ENCODE measurements at places on chromosomes 1 and 21.

DNA sequence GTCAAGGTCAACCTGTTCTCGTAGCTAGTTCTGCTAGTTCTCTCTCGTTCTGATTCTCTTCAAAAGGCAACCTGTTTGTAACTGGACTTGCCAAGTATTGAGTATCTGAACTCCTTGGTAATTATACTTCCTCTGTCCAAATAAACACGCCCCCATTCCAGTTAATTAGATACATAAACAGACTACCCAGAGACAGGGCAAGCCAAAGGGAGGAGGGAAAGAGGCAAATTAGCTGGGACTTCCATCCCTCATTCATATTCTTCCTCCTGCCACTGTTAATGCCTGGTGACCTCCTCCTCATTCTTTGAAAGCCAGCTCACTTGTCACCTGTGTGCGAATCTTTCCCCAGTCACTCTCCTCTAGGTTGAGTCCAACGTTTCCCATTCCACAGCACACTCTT, 62.9 kb downstream of the LPAR3 start:
- no peak for DNase-seq

DNA sequence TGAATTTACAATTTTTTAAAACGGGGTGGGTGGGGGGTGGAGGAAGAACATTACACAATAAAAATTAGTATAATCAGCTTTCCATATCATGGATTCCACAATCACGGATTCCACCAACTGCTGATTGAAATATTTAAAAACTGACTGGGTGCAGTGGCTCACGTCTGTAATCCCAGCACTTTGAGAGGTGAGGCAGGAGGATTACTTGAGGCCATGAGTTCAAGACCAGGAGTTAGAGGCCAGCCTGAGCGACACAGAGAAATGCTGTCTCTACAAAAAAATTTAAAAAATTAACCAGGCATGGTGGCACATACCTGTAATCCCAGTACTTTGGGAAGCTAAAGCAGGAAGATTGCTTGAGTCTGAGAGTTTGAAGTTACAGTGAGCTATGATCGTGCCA, 254.7 kb downstream of the ATG4C start:
- no peak for DNase-seq

- no peak for DNase-seq
Observed at GRCh38 chr1:63651161-63651701, 58.0 kb downstream of the PGM1 start.

- no peak for DNase-seq
Observed at GRCh38 chr1:81848880-81849682, 48.3 kb downstream of the ADGRL2 start.

DNA sequence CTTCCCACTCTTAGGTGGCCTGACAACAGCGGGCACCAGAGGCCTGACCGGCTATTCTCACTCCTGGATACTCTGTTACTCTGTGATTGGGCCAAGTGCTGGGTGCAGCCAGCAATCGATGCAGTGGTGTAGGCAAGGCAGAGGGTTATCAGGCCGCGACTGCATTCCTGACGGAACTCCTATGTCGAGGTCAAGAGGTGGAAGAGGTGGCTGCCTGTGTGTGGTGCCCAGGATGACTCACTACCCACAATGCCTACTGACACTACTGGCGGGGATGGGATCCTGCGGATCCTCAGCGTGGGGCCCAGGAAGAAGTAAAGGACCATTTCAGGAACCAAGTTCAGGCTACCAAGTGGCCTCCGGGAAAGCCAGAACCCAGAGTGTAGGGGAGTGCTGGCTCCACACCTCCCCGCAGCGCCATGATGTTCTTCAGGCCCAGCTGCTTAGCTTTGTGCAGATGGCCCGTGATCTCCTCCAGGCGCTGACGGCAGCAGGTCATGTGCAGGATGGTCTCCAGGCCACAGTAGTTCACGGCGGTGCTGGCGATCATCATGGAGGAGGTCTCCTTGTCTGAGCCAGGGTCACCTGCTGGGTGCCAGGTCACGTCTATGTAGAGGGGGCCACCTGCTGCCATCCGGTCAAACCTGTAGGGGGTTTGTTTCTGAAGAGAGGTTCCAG, 4.9 kb downstream of the MTHFR start:
- no peak for DNase-seq

- no peak for DNase-seq
Observed at GRCh38 chr1:101060992-101061391, 35.4 kb upstream of the DPH5 start.

GRCh38 chr1:1223891-1224290, 7.9 kb downstream of the SDF4 start:
- DNase-seq: no peak

DNA sequence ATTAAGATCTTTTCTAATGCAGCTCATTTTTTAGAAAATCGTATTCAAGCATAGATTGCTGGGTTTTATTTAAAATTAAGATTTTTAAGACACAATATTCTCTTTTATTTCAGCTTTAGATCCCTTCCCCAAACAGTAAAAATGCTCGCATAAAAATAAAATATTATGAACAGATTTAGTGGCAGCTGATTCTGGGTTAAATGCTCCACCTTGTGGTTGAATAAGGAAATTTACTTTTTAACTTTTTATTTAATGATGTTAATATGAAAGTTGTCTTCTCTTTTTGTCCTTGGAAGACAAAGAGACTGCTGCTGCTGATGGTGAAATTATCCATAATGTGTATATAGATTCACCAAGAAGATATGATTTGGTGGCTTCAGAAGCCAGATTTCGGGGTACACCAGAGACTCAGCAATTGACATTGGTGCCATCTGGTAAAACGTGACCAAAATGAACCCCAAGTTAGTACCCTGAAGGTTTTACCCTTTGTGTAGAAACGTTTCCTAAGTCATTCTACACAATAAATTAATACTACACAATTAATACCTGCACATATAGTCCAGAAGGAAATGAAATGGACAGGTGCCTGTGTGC, 128.0 kb downstream of the ADAMTS1 start:
- DNase-seq: peak; percentile 41

GRCh38 chr1:161089251-161089924, at the start of gene NECTIN4:
Gene NECTIN4, minus strand, starts transcription at chr1:161089558. Its CDS starts 262 bp downstream, at chr1:161089296.
- DNase-seq: no peak

DNA sequence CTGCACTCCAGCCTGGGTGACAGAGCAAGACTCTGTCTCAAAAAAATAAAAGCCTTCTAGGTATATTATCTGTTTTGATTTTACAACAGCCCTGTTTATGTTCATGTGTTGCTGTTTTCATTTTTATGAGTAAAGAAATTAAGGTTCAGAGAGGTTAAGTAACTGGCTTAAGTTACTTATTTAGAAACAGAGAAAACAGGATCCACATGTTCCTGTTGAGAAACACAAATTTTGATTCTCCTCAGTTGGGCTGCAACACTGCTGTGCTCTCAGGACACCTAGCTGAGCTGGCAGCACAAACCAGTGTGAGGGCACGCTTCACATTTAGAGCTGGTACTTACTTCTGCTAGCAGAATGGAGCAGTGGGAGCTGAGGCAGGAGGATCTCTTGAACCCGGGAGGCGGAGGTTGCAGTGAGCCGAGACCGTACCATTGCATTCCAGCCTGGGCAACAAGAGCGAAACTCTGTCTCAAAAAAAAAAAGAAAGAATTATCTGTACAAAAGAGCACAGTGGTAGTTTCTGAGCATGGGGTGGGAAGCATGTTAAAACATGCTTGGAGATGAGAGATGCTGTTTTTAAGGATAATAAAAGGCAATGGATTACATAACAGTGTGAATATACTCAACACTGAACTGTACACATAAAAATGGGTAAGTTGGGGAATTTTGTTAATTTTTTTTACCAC, 2.4 kb downstream of the SPRTN start:
- DNase-seq: no peak

GRCh38 chr1:30402031-30402430, 321.4 kb downstream of the MATN1 start:
- no peak for DNase-seq

DNA sequence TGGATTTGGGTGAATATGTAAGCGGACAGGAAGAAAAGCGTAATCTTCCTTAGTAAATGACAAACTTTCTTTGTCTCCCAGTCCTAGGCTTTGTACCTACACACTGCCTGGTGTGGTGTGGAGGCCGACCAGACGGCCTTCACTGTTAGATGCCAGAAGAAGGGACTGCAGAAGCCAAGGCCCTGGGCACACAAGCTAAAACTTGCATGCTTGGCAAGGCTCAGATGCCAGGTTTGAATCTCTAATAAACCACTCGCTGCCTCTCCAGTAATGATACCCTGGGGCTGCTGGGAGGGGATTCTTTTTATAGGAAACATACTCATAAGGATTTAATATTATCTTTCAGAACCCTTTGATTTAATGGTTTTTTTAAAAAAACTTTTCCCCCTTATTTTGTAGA, 263.8 kb downstream of the PTPRC start:
- DNase-seq: no peak

DNA sequence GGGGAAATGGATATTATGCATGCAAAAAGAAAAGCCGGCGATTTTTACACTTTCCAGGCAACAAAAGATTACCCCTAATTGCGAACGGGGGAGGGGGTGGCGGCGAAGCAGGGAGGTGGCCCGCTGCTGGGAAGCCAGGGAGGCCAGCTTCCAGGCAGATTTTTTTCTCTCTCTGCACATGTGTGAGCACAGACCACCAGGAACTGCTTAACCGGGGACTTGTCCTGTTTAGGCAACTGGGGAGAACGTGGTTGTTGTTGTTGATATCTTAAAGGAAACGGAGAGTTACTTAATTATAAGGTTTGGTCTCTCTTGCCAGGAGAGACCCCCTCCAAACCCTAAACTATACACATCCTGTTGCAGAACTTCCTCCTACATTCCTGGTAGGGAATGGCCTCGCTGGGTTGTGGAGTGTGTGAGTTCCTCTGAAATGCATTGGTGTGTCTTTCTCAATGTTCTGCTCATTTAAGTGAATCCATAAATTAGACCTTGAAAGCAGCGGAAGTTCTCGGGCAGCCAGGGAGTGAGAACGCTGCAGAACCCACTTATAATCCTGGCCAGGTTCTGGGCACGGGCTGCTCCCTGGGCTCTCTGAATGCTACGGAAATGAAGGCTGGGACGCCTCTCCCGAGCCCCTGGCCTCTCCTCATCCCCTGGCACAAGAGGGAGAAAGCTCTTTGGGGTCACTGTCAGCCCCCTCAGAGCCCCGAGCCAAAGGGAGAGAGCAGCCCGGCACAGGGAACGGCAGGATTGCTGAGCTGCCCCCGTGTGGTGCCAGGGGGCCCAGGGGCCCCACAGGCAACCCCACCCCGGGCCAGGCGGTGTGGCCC, 250.0 kb downstream of the FOXD2 start:
- no peak for DNase-seq

DNA sequence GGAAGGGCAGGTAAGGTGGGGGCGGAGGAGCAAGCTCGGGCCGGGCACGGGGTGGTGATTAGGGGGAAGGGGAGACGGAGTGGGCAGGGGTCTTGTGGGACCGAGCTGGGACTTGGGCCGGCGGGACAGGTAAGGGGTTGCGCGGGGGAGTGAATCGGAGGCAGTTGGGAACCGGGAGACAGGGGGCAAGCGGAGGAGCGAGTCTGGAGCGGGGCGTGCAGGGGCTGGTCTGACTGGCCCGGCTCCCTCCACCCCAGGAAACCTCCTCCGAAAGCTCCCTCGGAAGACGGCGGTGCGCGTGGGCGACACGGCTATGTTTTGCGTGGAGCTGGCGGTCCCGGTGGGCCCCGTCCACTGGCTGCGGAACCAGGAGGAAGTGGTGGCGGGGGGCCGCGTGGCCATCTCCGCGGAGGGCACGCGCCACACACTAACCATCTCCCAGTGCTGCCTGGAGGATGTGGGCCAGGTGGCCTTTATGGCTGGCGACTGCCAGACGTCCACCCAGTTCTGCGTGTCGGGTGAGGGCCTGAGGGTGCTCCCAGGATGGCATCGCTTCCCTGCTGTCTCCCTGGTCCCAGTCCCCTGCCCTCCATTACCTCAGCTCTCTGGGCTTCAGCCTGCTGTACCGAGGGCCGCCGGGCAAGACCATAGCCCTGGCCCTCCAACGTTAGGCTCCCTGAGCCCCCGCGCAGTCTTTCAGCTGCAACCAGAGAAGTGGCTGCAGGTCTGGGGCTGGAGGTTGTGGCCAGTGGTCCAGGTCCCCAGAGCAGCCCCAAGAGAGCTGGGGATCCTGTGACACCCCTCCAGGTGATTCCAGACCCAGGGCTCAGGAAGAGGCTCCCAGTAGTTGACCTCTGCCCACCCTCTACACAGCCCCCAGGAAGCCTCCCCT, 6.3 kb downstream of the OBSCN start:
- DNase-seq: no peak

DNA sequence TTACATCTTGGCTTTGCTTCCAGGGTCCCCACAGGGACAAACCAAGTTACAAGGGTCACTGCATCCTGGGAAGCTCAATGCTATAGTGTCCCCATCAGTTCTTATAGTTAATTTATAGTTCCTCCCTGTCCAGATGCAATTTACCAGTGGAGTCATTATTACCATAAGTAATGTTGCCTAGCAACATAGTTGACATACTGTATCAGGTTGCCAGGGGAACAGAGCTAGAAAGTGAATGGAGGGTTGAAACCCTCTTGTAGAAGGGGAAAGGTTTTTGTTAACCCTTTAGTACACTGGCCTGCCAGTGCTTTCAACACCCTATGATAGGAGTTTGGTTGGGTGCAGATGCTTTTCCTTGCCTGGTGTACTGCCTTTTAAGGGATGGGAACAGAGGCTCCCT, 34.3 kb upstream of the TTC4 start:
- peak; percentile 13 for DNase-seq

- no peak for DNase-seq
Observed at GRCh38 chr1:211711315-211711705, 35.9 kb upstream of the NEK2 start.

GRCh38 chr1:199641531-199641930, 386.0 kb upstream of the NR5A2 start:
- DNase-seq: no peak

- no peak for DNase-seq
Observed at GRCh38 chr1:7344299-7344698, 426.8 kb upstream of the VAMP3 start.

- no peak for DNase-seq
Observed at GRCh38 chr1:230339033-230339432, 87.1 kb downstream of the PGBD5 start.

GRCh38 chr1:19210772-19211549, 895 bp upstream of the UBR4 start:
- DNase-seq: peak; percentile 63

GRCh38 chr1:183674886-183675285, 21.8 kb upstream of the APOBEC4 start:
- DNase-seq: no peak

DNA sequence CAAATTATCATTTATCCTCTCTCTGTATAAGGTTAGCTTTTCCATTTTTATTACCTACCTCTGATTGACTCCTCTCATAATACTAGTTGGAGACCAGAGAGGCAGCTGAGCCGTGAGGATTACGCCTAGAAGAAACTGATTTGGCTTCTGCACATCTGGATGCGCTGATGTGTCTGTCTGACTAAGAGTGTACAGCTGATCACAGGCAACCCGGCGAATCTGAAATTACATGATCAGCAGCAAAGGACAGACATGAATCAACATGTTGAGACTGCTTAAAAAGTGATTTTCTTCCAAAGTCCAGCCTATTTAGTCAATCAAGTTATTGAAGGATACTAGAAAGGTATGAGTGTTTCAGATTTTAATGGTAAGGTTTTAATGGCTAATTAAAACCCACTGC, 81.2 kb downstream of the PCSK9 start:
- no peak for DNase-seq

- DNase-seq: no peak
Observed at GRCh38 chr1:169245706-169246105, 121.9 kb downstream of the NME7 start.

All from KBM-7 (cell line).